ENCODE measurements at places on chromosomes 5 and 9.

- DNase-seq, result no peak
These were observed 25.3 kb downstream of the DAP start for GRCh38 chr5:10735569-10736276.

GRCh38 chr5:35194635-35195471 is 35.4 kb downstream of the PRLR start:
- DNase-seq, result no peak

- DNase-seq, result no peak
These were observed 43.4 kb upstream of the KIAA1958 start for GRCh38 chr9:112443200-112443599.

DNA sequence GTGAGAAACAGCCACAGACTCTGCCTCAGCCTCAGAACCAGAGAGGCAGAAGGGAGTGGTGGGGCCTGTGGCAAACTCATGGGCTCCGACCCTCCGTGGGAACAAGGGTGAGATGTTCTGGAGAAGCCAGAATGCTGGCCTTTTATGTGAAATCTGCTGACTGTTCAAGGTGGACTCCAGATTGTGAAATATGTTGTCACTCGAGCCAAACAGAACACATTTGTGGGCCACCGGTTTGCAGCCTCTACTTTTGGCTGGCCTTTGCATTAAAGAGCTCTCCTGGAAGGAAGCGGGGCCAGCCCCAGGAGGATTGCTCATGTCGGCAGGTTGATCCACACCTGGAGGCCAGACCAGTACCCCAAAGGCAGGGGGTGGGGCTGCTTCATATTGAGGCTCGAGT is 62.4 kb downstream of the ERGIC1 start:
- DNase-seq, result no peak

- DNase-seq, result no peak
These were observed 26.7 kb downstream of the XRCC4 start for GRCh38 chr5:83104021-83104420.

GRCh38 chr5:135491038-135491551 is 38.9 kb upstream of the TIFAB start:
- no peak for DNase-seq

DNA sequence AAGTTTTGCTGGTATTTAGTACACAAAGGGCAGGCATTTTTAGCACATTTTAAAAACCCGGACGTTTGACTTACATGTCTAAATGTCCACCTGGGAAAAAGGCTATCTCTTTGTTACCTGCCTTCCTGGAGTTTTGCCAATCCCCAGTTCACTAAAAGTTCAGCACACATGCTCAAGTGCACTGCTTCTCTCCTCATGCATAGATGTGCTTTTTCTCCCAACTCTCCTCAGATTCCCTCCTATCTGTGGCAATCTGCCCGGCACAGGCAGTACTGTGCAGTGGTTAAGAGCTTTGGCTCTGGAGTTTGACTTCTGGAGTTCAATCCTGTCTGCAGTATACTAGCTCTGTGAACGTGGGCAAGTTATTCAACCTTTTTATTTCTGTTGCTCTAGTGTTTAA is 8.3 kb upstream of the CCNO start:
- no peak for DNase-seq

DNA sequence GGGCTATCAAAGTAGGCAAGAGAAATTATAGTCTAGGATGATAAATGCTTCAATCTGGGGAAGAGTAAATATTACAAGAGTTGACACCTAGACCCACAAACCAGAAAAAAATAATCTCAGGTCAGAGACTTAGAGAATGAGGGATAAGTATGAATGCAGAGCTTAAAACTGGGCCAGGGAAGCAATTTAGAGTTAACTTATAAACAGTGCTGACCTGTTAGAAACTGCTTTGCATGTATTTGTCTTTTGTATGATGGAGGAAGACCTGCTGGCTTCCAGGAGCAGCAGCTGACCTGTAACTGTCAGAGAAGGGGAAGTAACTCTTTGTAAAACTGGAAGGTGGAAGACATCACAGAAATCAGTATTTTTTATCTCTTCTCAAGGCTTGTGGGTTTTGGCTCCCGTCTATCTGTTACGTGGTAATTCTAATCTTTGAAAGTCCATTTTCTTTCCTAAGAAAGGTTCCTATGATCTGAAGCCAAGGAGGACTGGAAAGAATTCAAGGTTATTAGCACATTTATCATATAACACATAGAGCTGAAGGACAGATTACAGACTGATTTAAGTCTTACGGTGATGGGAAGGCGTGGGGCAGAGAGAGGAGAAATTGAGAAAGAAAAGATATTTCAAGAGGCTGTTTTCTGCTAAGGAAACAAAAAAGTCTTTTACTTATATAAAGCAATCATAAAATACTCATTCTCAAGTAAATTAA is 114.7 kb upstream of the ADAMTS19 start:
- DNase-seq, result no peak

- no peak for DNase-seq
These were observed 28.5 kb upstream of the PLPPR1 start for GRCh38 chr9:100999906-101000544.

- no peak for DNase-seq
These were observed 228.1 kb downstream of the FSTL4 start for GRCh38 chr5:133384120-133384855.
